ENCODE measurements at places on chromosomes 3 and 15. TPM values are rescaled to one million over a fixed set of nuclear protein-coding genes. Genes with fewer than 3 reads are reported as not detected.

The GOLGA6B gene
- total RNA-seq, result not detected

The SCG3 gene
- total RNA-seq, result not detected

The CACNA2D2 gene
- not detected for total RNA-seq

The TMEM89 gene
- not detected for total RNA-seq

The RUVBL1 gene
- total RNA-seq, result 57.6 TPM

The LMAN1L gene
- not detected for total RNA-seq

The SPINK8 gene
- total RNA-seq, result not detected

The SH2D7 gene
- total RNA-seq, result not detected

The CP gene
- not detected for total RNA-seq

The RFT1 gene
- 17.8 TPM for total RNA-seq

The SAXO2 gene
- total RNA-seq, result 1.2 TPM

The CPNE9 gene
- total RNA-seq, result not detected

The GPR171 gene
- total RNA-seq, result not detected

The CILP gene
- 0.59 TPM for total RNA-seq

The TTLL13 gene
- not detected for total RNA-seq

The GPR176 gene
- 142 TPM for total RNA-seq

The CCDC39 gene
- not detected for total RNA-seq

The SLC51A gene
- not detected for total RNA-seq

The RARB gene
- 50.8 TPM for total RNA-seq

The DUOXA1 gene
- total RNA-seq, result not detected

The CATSPER2 gene
- 9.6 TPM for total RNA-seq

The SCN11A gene
- not detected for total RNA-seq

The INKA1 gene
- 3.9 TPM for total RNA-seq

The DPH6 gene
- 9.7 TPM for total RNA-seq

The KCNH8 gene
- total RNA-seq, result under 0.01 TPM

The NR2E3 gene
- under 0.01 TPM for total RNA-seq

The RGMA gene
- total RNA-seq, result 0.32 TPM

The BNC1 gene
- total RNA-seq, result 23.3 TPM

The PATL2 gene
- total RNA-seq, result 0.30 TPM

The PLA2G4D gene
- total RNA-seq, result not detected

The GOLGA8K gene
- 0.30 TPM for total RNA-seq

The STX19 gene
- total RNA-seq, result not detected

Data from smooth muscle cell of the umbilical artery (primary cell).